ENCODE measurements at places on chromosomes 5 and 9. TPM values are rescaled to one million over a fixed set of nuclear protein-coding genes. Genes with fewer than 3 reads are reported as not detected.

The LCN2 gene
- 0.32 TPM for total RNA-seq

The FBXW2 gene
- total RNA-seq = 46.8 TPM

The TSTD2 gene
- 25.9 TPM for total RNA-seq

The C9orf43 gene
- 0.12 TPM for total RNA-seq

The ELL2 gene
- total RNA-seq = 23.4 TPM

The MCIDAS gene
- not detected for total RNA-seq

The STOM gene
- 153 TPM for total RNA-seq

The GABRA1 gene
- not detected for total RNA-seq

The ARHGEF37 gene
- total RNA-seq = 32.8 TPM

The RASGEF1C gene
- 0.40 TPM for total RNA-seq

The CTSV gene
- 0.27 TPM for total RNA-seq

The RGS7BP gene
- total RNA-seq = 6.4 TPM

The PROB1 gene
- 56.5 TPM for total RNA-seq

The GNPDA1 gene
- 20.2 TPM for total RNA-seq

The F2RL2 gene
- total RNA-seq = 0.27 TPM

The ITK gene
- total RNA-seq = 0.99 TPM

The SLC6A3 gene
- not detected for total RNA-seq

The MBLAC2 gene
- 4.1 TPM for total RNA-seq

The TGFBI gene
- total RNA-seq = 47.6 TPM

The FYB1 gene
- total RNA-seq = 5.8 TPM

The ECM2 gene
- 5.3 TPM for total RNA-seq

The PLCXD3 gene
- total RNA-seq = 95.3 TPM

The MYORG gene
- 5.3 TPM for total RNA-seq

The C7 gene
- total RNA-seq = 199 TPM

The SLC36A3 gene
- not detected for total RNA-seq

The TAF11L2 gene
- not detected for total RNA-seq

The PRRX2 gene
- total RNA-seq = 0.20 TPM

The DMRT2 gene
- 0.12 TPM for total RNA-seq

The WDR38 gene
- total RNA-seq = not detected

The DBH gene
- not detected for total RNA-seq

The PCDHGA12 gene
- 5.1 TPM for total RNA-seq

The DMGDH gene
- 1.3 TPM for total RNA-seq

The GMCL2 gene
- not detected for total RNA-seq

The SOX30 gene
- total RNA-seq = not detected

The LRRC19 gene
- total RNA-seq = not detected

The FAM221B gene
- not detected for total RNA-seq

The COL5A1 gene
- total RNA-seq = 14.8 TPM

The NPR2 gene
- 24.6 TPM for total RNA-seq

The CDX1 gene
- total RNA-seq = not detected

The ZNF883 gene
- 4.3 TPM for total RNA-seq

The PCDHGA1 gene
- 3.0 TPM for total RNA-seq

The FOXD4L3 gene
- not detected for total RNA-seq

The WDR55 gene
- 12.1 TPM for total RNA-seq

The KLF9 gene
- total RNA-seq = 54.9 TPM

The ANKRD33B gene
- 6.7 TPM for total RNA-seq

The RXRA gene
- total RNA-seq = 90.8 TPM

The PCDHGA5 gene
- 5.3 TPM for total RNA-seq

The IER5L gene
- total RNA-seq = 3.5 TPM

All from left ventricle myocardium superior (tissue), 1 donor.